K562 (cell line): ENCODE measurements at places on chromosomes 2 and 18. TPM values are rescaled to one million over a fixed set of nuclear protein-coding genes. Genes with fewer than 3 reads are reported as not detected.

Gene ALLC
- not detected in 2 replicates for polyA plus RNA-seq

DNA sequence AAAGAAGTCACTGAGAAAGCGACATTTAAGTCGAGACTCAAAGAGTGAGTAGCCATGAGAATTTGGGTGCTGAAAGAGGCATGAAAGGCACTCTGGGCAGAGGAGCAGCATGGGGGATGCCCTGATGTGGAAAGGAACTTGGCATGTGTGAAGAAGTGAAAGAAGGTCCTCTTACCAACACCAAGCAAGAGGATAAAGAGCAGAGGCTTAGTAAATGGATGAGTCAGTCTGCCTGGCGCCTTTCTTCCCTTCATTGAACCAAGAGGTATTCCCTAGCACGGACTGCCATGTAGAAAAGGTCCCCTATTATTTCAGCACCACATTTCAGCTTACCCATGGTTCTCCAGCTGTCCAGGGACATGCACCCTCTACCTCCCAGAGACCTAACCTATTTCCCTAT lies 221.1 kb upstream of the NRP2 start:
- DNase-seq = no peak

DNA sequence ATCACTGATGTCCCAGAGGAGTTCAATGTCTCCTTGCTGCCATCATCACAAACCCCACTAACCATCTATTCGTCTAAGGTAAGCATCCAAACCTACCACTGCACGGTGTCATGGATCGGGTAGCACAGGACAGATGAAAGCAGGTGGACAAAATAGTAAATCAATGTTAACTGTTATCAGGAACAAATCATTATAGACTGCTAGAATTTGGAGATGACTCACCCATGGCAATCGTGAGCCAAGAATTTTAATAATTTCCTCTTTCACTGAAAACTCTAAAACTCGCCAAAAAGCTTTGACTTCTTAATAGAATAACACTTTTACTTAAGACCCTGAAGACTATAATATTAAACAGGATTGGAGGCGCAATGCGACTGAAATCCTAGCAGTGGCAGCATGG lies 33.7 kb upstream of the BZW1 start:
- DNase-seq = no peak

Gene OSR1
- polyA plus RNA-seq = not detected in 2 replicates

DNA sequence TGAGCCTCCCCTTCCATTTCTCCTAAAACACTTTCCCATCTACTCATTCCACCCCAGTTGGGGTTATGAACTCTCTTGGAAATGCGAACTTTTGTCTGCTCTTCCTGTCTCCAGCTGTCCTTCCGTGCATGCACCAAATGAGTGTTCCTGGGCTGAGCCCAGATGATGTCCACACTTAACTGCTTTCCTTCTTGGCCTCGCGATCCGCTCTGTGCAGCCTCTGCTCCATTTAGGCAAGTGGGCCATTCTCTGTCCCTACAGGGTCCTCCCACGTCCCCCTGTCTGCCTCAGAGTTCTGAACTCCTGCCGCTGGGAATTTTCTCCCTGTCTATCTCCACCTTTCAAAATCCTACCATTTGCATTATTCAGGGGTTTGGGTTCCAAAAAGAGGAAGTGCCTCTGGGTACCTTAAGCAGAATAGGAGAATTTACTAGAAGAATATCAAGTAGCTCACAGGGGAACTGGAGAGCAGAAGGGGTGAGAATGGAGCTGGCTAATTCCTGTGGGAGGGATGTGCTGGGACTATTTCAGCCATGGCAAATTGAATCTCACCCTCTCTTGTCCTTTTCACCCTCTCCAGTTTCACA lies 4.7 kb upstream of the NCK2 start:
- DNase-seq = no peak

Gene FARSB
- polyA plus RNA-seq = 54.0 and 64.9 TPM in 2 replicates

- no peak for DNase-seq
Measured at GRCh38 chr2:133570542-133570941, 2.3 kb upstream of the NCKAP5 start.

Gene AOX1
- not detected in 2 replicates for polyA plus RNA-seq

- DNase-seq = no peak
Measured at GRCh38 chr2:157845081-157845480, 31.0 kb downstream of the ACVR1 start.
